ENCODE measurements at places on chromosomes 2 and 18. TPM values are rescaled to one million over a fixed set of nuclear protein-coding genes. Genes with fewer than 3 reads are reported as not detected.

The CHRND gene
- total RNA-seq = 1.7 TPM

- DNase-seq = no peak
These were observed 5.8 kb downstream of the GPR55 start for GRCh38 chr2:230919240-230919639.

The INHBB gene
- 6.3 TPM for total RNA-seq

The ATP8B1 gene
- total RNA-seq = 29.6 TPM

GRCh38 chr2:62800618-62801017, 95.1 kb downstream of the EHBP1 start:
- DNase-seq = no peak

- no peak for DNase-seq
These were observed 89.6 kb upstream of the CCDC141 start for GRCh38 chr2:179139506-179139905.

DNA sequence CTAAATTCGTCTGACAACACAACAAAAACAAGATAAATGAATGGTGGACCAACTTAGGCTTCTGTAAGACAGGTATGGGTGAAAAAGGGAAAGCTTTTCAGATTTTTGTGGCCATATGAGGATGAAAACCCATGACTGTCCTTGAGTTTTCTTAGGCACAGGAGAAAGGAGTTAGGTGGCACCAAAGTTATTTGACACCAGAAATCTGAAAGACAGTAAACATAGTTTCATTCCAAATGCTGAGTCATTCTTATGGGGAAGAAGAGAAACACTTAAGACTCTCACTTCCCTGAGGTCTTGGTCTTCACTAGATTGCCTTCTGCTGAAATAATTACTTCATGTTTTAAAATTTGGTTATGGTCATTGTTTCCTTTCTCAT, 5.2 kb upstream of the GPD2 start:
- DNase-seq = no peak

GRCh38 chr2:239285071-239285931, 115.5 kb downstream of the HDAC4 start:
- DNase-seq = no peak

GRCh38 chr18:61535401-61535800, 202.2 kb downstream of the CDH20 start:
- no peak for DNase-seq

DNA sequence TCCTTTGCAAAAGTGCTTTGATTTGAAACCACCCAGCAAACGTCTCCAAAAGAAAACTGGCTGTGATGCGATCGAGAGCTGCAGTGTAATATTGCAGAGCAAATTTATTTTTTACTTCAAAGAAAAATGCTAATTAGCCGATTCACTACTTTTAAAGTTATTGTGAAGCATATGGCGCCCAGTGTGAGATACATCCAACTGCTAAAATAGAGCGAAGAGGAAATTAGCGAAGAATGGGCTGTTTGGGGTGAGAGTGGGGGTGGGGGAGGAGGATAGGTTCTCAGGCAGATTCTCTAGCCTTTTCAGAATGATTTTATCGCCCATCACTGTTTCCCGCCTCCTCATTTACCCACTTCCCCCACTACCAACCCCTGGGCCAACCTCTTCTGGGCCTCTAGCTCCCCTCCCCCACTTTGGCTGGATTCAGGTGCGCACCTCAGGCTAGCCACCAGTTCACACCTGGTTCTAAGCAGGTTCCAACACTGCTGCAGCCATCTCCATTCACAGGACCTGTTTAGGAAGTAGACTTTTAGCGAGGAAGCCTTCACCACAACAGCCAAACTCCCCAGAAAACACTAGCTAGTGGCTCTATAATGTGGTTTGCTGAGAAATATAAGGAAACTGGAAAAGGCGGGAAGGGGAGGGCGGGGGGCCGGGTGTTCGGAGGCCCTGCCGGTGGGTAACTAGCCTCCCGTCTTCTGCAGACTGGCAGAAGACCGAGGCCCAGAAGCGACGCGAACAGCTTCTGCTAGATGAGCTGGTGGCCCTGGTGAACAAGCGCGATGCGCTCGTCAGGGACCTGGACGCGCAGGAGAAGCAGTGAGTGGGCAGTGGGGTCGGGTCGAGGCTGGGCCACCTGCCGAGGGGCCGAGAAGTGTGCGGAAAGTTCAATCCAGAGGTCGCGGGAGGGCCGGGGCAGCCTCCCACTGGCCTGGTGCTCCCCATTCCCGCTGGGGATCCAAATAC, 6.0 kb upstream of the OTX1 start:
- no peak for DNase-seq

The RAB6C gene
- 1.9 TPM for total RNA-seq

DNA sequence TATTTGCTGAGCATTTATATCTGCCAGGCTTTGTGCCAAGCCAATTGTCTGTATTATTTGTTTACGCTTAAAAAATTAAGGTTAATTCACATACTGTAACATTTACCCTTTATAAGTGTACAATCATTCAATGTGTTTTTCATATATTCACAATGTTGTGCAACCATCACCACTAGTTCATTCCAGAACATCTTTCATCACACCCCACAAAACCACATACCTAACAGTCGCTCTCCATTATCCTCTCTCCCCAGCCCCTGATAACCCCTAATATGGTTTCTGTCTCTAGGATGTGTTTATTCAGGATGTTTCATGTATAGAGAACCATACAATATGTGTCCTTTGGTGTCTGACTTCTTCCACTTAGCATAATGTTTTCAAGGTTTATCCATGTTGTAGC, 234.1 kb downstream of the INSIG2 start:
- no peak for DNase-seq

DNA sequence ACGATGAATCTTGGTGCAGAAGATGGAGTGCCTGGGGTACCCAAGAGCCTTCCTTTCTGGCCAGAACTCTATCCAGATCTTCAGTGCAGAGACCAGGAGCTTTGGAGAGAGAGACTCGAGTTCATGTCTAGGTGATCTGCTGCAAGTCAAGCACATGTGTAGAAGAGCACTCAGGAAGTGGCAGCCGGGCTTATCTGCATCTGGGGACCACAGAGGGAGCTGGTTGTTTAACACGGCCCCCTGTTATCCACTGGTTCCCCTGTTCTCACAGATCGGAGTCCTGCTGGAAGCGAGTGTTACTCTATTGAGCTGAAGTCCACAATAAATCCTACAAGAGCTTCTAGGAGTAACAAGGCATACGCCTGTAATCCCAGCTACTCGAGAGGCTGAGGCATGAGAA, 128.3 kb downstream of the ACOXL start:
- DNase-seq = no peak

The FBXO41 gene
- 1.2 TPM for total RNA-seq

DNA sequence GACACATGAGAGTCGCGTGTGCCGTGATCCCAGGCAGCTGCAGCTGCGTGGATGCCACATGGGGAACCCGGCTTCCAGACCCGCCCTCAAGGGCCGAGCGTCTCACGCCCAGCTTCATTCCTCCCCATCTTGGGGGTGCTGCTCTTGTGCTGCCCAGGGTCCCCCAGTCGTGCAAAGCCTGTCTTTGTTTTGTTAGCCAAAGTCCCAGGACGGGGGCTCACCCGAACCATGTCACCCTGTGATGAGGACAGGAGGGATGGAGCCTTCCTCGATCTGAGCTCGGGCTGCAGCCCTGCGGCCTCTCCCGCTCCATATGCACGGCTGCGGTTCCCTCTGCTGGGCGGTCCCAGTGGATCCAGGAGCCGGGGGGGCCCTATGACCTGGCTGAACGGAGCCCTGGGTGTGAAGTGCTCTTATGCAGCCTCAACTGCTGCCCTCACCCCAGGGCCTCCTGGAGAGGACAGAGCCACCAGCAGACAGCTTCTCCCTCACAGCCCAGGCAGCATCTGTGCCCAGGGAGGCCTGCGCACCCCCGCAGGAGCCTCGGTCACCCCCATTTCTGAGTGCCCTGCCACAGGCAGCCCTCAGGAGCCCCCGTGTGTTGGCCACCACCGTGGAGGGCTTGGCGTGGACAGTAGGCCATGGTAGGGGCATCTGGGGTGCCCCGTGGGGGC, 99.0 kb upstream of the CTDP1 start:
- DNase-seq = no peak

- no peak for DNase-seq
These were observed 69.7 kb downstream of the EPHA4 start for GRCh38 chr2:221502270-221503010.

The EGR4 gene
- total RNA-seq = 1.4 TPM

The SPATS2L gene
- 120 TPM for total RNA-seq

The LYPD6 gene
- 22.4 TPM for total RNA-seq

Data from umbilical cord (tissue), 2 donors.